Right cardiac atrium (tissue), 5 donors: ENCODE measurements at places on chromosomes 12 and 14. TPM values are rescaled to one million over a fixed set of nuclear protein-coding genes. Genes with fewer than 3 reads are reported as not detected.

GRCh38 chr14:85516239-85517113, 13.5 kb upstream of the FLRT2 start:
- no peak for DNase-seq

The ADAM20 gene
- total RNA-seq: 0.57 TPM

The IL22 gene
- total RNA-seq: not detected

The CACNA2D4 gene
- 1.4 TPM for total RNA-seq

The PUS7L gene
- 9.6 TPM for total RNA-seq

GRCh38 chr12:102347811-102348210, 132.6 kb downstream of the IGF1 start:
- no peak for DNase-seq

- no peak for DNase-seq
Observed at GRCh38 chr12:117689857-117690256, 278.9 kb downstream of the KSR2 start.

GRCh38 chr12:57539134-57539768, 7.7 kb downstream of the DCTN2 start:
- no peak for DNase-seq

DNA sequence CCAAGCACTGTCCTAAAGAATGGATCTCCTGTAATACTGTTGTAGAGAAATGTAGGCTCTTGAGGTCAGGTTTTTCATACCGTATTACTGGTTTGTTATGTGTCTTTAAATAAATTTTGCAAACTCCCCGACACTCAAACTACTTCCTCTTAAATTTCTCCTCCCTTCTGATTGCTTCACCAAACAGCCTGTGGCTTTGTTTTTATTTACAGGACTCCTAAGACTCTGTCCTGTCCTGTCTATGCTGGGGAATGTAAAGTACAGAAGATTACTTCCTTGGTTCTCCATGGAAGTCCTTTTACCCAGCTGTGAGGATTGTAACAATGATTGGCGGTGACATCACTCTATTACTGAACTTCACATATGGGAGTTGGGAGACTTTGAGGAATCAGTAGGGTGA, 873.5 kb downstream of the DIO2 start:
- DNase-seq: no peak

- DNase-seq: peak; percentile 41
Observed at GRCh38 chr12:18752280-18752920, 14.5 kb downstream of the CAPZA3 start.

- DNase-seq: no peak
Observed at GRCh38 chr14:92926180-92926845, 3.4 kb downstream of the CHGA start.

GRCh38 chr14:35301735-35302528, 9.8 kb downstream of the PSMA6 start:
- no peak for DNase-seq

DNA sequence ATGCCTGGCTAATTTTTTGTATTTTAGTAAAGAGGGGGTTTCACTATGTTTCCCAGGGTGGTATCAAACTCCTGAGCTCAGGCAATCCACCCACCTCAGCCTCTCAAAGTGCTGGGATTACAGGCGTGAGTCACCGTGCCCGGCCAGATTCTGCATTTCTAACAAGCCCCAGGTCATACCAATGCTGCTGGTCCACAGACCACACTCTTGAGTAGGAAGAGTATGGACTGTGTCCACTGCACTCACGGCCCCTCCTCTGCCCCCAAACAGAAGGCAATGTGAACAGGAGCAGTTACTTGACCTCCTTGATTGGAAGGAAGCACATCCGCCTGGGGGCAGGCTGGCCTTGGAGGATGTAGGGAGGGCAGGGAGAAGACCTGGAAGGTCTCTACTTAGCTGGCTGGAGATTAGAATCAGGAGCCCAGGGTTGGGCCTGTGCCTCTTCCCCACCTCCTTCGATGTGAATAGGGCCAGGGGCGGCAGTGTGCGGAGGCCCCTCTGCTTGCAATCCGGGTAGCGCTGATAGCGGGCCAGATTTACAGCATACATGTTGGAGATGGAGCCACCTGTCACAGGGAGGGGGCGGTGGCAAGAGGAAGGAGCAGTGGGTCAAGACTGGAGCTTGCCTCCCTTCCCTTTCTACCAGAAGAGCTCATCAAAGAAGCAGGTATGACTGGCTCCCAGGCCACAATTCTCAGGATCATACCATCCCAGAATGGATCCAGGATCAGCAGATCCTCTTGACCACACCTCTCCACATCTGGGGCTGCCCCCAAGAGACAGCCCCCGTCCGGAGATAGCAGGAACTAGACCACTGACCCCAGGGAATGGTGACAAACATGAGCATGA, 9.4 kb upstream of the ZNF740 start:
- DNase-seq: no peak

GRCh38 chr12:70643939-70644338, 6.7 kb upstream of the PTPRB start:
- DNase-seq: no peak
